A375 (cell line): ENCODE measurements at places on chromosomes 3 and 15. TPM values are rescaled to one million over a fixed set of nuclear protein-coding genes. Genes with fewer than 3 reads are reported as not detected.

The COMMD2 gene
- total RNA-seq: 21.8 and 35.9 TPM in 2 replicates

The PLSCR5 gene
- total RNA-seq: not detected in 2 replicates

The RBP2 gene
- not detected in 2 replicates for total RNA-seq

The CTXND1 gene
- 0.05 and 0.08 TPM in 2 replicates for total RNA-seq

The MCTP2 gene
- 4.4 and 5.8 TPM in 2 replicates for total RNA-seq

The TNFAIP8L3 gene
- total RNA-seq: not detected in 2 replicates

The MOBP gene
- not detected in 2 replicates for total RNA-seq

The ZNF385D gene
- 1.9 and 4.2 TPM in 2 replicates for total RNA-seq

The NR2E3 gene
- 0.19 and 0.38 TPM in 2 replicates for total RNA-seq

The PTX3 gene
- total RNA-seq: 20.0 and 20.6 TPM in 2 replicates

The CX3CR1 gene
- not detected in 2 replicates for total RNA-seq

The CLDN16 gene
- total RNA-seq: not detected in 2 replicates

The MYL3 gene
- 0.16 TPM in 1 of 2 replicates, not detected in the other for total RNA-seq

The ALDH1L1 gene
- 0.11 TPM in 1 of 2 replicates, not detected in the other for total RNA-seq

The SKOR1 gene
- 0.53 and 1.1 TPM in 2 replicates for total RNA-seq

The SEMA3B gene
- total RNA-seq: 237 and 258 TPM in 2 replicates

The RASGRF1 gene
- 0.45 and 1.5 TPM in 2 replicates for total RNA-seq

The PLCL2 gene
- total RNA-seq: 2.7 and 2.9 TPM in 2 replicates

The IMPG2 gene
- 0.04 and 0.05 TPM in 2 replicates for total RNA-seq

The SMCO1 gene
- total RNA-seq: not detected in 2 replicates

The PPP2R3A gene
- total RNA-seq: 14.6 and 17.4 TPM in 2 replicates

The FBXW12 gene
- 0.04 TPM in 1 of 2 replicates, not detected in the other for total RNA-seq

The ZNF80 gene
- total RNA-seq: not detected in 2 replicates

The COL6A6 gene
- not detected in 2 replicates for total RNA-seq

The NME9 gene
- 0.19 TPM in 1 of 2 replicates, not detected in the other for total RNA-seq

The ZWILCH gene
- total RNA-seq: 10.7 and 15.0 TPM in 2 replicates

The FOXB1 gene
- not detected in 2 replicates for total RNA-seq

The FGF7 gene
- 0.08 and 0.66 TPM in 2 replicates for total RNA-seq

The CCK gene
- 0.80 and 1.4 TPM in 2 replicates for total RNA-seq

The LEKR1 gene
- total RNA-seq: 0.80 and 1.2 TPM in 2 replicates

The PRSS50 gene
- total RNA-seq: not detected in 2 replicates

The CASR gene
- total RNA-seq: not detected in 2 replicates
